ENCODE measurements at places on chromosomes 7 and 10.
A peak's percentile ranks its signal among the peaks of the same experiment; 100 is the strongest.

GRCh38 chr7:43944286-43944685 lies 18.1 kb downstream of the UBE2D4 start:
- H3K4me3 ChIP-seq: no peak overlapping the region
- H3K36me3 ChIP-seq: peaks cover 7% of the 10 kb centered on the region
- no peaks in the 10 kb centered on the region for H3K27me3 ChIP-seq

- peaks cover 19% of the 10 kb centered on the region for H3K4me1 ChIP-seq
- peaks cover 76% of the 10 kb centered on the region for H3K27me3 ChIP-seq
- H3K27ac ChIP-seq: no peak overlapping the region
- H3K4me3 ChIP-seq: peak overlapping the region; percentile 72
- DNase-seq: no peak
These were observed 1.3 kb downstream of the HHEX start for GRCh38 chr10:92690915-92691590.

- peaks cover 11% of the 10 kb centered on the region for H3K4me1 ChIP-seq
- H3K36me3 ChIP-seq: no peaks in the 10 kb centered on the region
- H3K27ac ChIP-seq: no peak overlapping the region
- no peak overlapping the region for H3K4me3 ChIP-seq
- no peaks in the 10 kb centered on the region for H3K27me3 ChIP-seq
These were observed 65.9 kb downstream of the BBS9 start for GRCh38 chr7:33195264-33195663.

GRCh38 chr10:49650724-49651034 lies 28.8 kb upstream of the C10orf53 start:
- H3K27me3 ChIP-seq: no peaks in the 10 kb centered on the region
- no peaks in the 10 kb centered on the region for H3K36me3 ChIP-seq
- no peak overlapping the region for H3K4me3 ChIP-seq

- DNase-seq: no peak
- H3K27me3 ChIP-seq: no peaks in the 10 kb centered on the region
- no peaks in the 10 kb centered on the region for H3K4me1 ChIP-seq
- no peaks in the 10 kb centered on the region for H3K36me3 ChIP-seq
- no peak overlapping the region for H3K4me3 ChIP-seq
These were observed 71.8 kb upstream of the CACNB2 start for GRCh38 chr10:18068401-18068800.

- DNase-seq: no peak
- H3K27me3 ChIP-seq: peaks cover 14% of the 10 kb centered on the region
- peak overlapping the region; percentile 98 for H3K4me3 ChIP-seq
- peaks cover 28% of the 10 kb centered on the region for H3K36me3 ChIP-seq
- peaks cover 33% of the 10 kb centered on the region for H3K4me1 ChIP-seq
These were observed 804 bp downstream of the TMEM106B start for GRCh38 chr7:12211711-12212485.

GRCh38 chr7:16826060-16826459 lies 21.3 kb upstream of the AGR2 start:
- no peaks in the 10 kb centered on the region for H3K36me3 ChIP-seq
- no peak overlapping the region for H3K4me3 ChIP-seq
- no peak overlapping the region for H3K27ac ChIP-seq
- DNase-seq: no peak
- H3K4me1 ChIP-seq: no peaks in the 10 kb centered on the region

- H3K4me1 ChIP-seq: no peaks in the 10 kb centered on the region
- no peak within 1 kb of the TSS for H3K27ac ChIP-seq
- DNase-seq: no peak
These were observed at the start of gene TMEM184A for GRCh38 chr7:1555813-1556543. TMEM184A (minus strand) TSS chr7:1556205; CDS start chr7:1555484, 721 bp downstream.

DNA sequence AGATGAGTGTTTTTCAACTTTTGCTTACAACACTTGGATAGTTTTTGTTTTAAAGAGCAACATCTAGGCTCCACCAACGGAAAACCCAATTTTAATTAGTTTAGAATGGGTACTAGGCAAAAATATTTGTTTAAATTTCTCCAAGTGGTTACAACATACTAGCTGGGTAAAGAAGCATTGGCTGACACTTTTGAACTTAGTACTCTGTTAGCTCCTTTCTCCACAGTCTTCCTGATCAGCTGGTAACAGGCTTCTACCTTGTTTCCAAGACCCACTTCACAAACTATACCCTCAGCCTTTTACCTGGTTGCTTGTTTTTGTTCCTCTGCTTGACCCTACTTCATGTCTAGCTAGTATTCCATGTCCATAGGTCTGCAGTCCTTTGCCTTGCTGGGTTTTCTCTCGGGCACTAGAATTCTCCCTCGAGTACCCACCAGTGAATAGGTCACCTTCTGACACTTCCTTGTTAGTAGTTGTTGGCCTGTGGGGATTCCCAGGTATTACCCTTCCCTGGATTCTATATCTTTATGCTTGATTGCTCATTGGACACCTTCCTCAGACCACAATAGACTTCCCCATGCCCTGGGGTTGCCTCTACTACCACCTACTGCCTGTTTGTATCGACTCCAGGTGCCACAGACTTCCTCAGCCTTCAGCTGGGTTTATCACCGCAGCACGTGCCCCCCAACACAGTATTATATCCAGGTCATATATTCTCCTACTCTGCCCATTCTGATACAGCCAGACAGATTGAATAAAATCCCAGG lies 42.0 kb downstream of the PRPS1L1 start:
- H3K36me3 ChIP-seq: no peaks in the 10 kb centered on the region
- peaks cover 4% of the 10 kb centered on the region for H3K4me1 ChIP-seq
- no peak overlapping the region for H3K27ac ChIP-seq
- DNase-seq: no peak
- H3K4me3 ChIP-seq: no peak overlapping the region
- H3K27me3 ChIP-seq: peaks cover 14% of the 10 kb centered on the region

- no peaks in the 10 kb centered on the region for H3K4me1 ChIP-seq
- no peak overlapping the region for H3K4me3 ChIP-seq
- H3K27me3 ChIP-seq: peaks cover 10% of the 10 kb centered on the region
- H3K27ac ChIP-seq: no peak overlapping the region
These were observed 69.8 kb downstream of the CDK1 start for GRCh38 chr10:60848126-60848525.

- peaks cover 14% of the 10 kb centered on the region for H3K4me1 ChIP-seq
- no peaks in the 10 kb centered on the region for H3K27me3 ChIP-seq
- no peak overlapping the region for H3K4me3 ChIP-seq
- no peak overlapping the region for H3K27ac ChIP-seq
These were observed 143.5 kb upstream of the LRRN3 start for GRCh38 chr7:110947408-110947807.

- no peak overlapping the region for H3K27ac ChIP-seq
- no peaks in the 10 kb centered on the region for H3K36me3 ChIP-seq
- no peaks in the 10 kb centered on the region for H3K4me1 ChIP-seq
- DNase-seq: no peak
- no peak overlapping the region for H3K4me3 ChIP-seq
- peaks cover 4% of the 10 kb centered on the region for H3K27me3 ChIP-seq
These were observed 479.5 kb downstream of the SDK1 start for GRCh38 chr7:3780525-3780924.

GRCh38 chr10:85402541-85402940 lies 964.1 kb downstream of the GRID1 start:
- DNase-seq: no peak
- H3K4me3 ChIP-seq: no peak overlapping the region
- H3K4me1 ChIP-seq: no peaks in the 10 kb centered on the region
- H3K27me3 ChIP-seq: no peaks in the 10 kb centered on the region
- no peak overlapping the region for H3K27ac ChIP-seq

DNA sequence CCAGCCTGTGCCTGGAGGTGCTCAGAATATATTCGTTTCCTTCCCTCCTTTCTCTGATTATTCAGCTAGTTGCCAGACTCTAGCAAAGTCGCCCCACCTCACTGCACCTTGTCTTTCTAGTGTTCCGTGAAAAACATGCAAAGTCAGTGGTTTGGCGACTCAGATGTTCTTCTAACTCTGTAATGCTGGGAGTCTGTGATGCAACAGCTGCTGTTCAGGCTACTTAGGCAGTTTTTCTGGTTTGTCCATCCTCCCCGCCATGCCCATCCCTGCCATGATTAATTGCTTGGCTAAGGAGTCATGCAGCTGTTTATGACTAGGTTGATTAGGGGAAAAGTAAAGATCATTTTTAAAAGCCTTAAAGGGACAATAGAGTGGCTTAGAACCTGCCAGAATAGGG lies 99.4 kb downstream of the MTPN start:
- H3K27ac ChIP-seq: no peak overlapping the region
- no peaks in the 10 kb centered on the region for H3K36me3 ChIP-seq
- no peak for DNase-seq
- no peaks in the 10 kb centered on the region for H3K4me1 ChIP-seq

DNA sequence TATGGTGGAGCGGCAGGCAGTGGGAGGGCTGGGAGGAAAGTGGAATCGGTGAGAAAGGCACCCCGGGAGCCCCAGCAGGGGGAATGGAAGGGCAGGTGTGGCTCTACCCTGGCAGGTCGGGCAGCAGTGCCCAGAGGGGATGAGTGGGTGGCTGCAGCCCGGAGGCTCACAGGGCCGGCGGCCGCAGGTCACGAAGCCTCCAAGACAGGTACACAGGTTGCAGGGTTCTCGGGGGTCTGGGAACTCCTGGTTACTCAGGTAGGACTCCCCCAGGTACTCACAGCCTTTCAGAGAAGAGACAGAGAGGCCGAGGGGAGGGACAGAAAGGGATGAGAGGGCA lies 21.8 kb downstream of the KCP start:
- no peak for DNase-seq
- peaks cover 15% of the 10 kb centered on the region for H3K27me3 ChIP-seq
- H3K4me1 ChIP-seq: no peaks in the 10 kb centered on the region
- no peaks in the 10 kb centered on the region for H3K36me3 ChIP-seq
- no peak overlapping the region for H3K4me3 ChIP-seq

DNA sequence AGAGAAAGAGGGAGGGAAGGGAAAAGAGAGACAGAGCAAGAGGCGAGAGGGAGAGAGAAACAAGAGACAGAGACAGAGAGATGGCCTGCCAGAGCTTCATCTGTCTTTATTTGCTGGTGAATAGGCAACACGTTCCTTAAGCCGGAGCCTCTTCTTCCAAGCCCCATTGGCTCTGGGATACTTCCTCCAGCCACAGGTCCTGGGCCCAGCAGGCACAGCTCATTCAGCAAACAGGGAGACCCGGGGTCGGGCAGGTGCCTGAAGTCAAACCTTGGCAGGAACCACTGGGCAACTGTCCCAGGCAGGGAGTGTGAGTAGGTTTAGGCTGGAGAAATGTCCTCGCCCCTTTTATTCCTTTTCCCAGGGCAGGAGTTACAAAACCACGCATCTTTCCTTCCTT lies 68.2 kb downstream of the MYL10 start:
- H3K36me3 ChIP-seq: no peaks in the 10 kb centered on the region
- H3K27ac ChIP-seq: no peak overlapping the region
- no peaks in the 10 kb centered on the region for H3K27me3 ChIP-seq
- no peak for DNase-seq
- peaks cover 3% of the 10 kb centered on the region for H3K4me1 ChIP-seq
- no peak overlapping the region for H3K4me3 ChIP-seq

DNA sequence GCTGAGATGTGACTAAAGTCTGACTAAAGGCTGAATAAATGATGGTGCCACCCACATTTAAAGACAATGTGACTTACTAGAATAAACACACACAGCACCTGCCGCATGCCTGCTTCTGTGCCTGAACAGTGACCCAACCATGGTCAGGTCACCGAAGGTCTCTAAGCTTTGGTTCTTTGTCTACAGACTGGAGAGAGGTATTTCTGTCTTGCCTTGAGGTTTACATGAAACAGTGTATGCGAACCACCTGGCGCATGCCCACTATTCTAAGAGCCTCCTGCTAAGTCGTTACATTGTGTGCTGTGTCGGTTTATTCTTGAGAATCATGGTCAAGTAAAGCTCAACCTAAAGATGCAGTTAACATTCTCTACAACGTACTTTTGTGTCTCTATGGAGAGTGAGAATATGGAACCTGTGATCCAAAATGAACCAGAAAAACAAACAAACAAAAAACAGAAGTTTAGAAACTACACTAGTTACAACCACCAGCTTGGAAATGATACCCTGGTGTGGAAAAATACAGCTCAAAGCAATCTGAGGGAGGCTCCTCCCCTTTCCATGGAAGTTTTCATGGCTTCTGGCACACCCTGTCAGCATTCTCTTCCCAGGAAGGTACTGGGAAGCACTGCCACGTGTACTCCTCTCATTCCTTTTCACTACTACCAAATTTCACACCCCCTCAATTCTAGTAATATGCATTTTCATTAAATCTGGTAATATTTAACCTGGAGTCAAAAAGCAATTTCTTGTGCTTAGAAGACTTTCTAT lies 40.0 kb downstream of the VOPP1 start:
- H3K4me3 ChIP-seq: peak overlapping the region; percentile 82
- H3K27me3 ChIP-seq: no peaks in the 10 kb centered on the region
- peaks cover 58% of the 10 kb centered on the region for H3K4me1 ChIP-seq
- no peak for DNase-seq
